ENCODE measurements at places on chromosomes 1 and 21.

DNA sequence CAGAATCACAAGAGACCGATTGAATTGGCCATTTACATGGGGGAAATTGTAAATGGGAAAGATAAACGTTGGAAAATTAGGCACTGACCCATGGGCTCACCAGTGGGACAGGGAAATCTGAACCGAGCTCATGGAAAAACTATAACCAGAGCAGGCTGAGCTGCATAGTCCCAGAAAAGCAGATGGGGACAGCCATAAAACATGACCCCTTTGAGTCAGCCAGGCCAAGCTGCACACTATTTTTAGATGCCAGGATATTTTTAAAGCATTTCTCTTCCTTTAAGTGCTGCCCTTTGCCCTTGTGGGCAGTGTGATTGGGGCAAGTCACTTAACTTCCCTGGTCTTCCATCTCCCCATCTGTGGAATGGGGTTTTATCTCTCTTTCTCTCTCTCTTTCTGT lies 184.1 kb downstream of the FOXD2 start:
- no peak overlapping the region for H3K4me3 ChIP-seq
- no peak for DNase-seq
- no peaks in the 10 kb centered on the region for H3K27me3 ChIP-seq
- no peaks in the 10 kb centered on the region for H3K36me3 ChIP-seq

DNA sequence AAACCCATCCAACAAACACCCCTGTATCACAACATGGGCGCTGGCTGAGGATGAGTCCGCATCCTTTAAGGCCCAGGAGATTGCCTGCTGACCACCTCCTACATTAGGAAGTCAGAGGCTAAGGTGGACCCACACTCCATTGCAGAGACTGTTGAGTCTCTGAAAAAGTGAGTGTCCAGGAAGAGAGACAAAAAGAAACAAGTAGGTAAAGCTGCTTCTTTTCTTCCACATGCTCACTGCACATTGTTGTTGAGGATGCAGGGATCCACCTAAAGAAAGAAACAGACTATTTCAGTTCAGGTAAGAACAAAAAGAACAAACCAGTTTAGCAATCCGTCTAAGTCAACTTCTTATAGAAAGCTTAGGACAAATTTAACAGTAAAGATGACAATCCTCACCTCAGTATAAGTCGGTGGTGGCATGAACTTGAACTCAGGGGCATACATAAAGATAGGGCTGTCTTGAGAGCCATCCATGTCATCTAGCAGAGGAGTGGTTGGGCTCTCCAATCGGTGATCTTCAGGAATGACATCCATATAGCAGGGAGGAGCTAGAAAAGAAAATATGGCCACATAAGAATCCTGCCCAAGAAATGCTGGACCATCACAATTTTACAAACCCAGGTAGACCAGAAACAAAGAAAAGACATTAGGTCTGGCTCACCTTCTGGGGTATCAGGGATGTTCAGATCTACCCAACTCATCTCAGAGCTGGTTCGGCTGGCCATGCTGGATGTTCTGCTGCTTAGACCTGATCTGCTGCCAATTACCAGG lies 2.6 kb downstream of the TXNIP start:
- no peaks in the 10 kb centered on the region for H3K27me3 ChIP-seq
- H3K36me3 ChIP-seq = peaks cover 16% of the 10 kb centered on the region
- H3K4me3 ChIP-seq = peak overlapping the region; percentile 91

DNA sequence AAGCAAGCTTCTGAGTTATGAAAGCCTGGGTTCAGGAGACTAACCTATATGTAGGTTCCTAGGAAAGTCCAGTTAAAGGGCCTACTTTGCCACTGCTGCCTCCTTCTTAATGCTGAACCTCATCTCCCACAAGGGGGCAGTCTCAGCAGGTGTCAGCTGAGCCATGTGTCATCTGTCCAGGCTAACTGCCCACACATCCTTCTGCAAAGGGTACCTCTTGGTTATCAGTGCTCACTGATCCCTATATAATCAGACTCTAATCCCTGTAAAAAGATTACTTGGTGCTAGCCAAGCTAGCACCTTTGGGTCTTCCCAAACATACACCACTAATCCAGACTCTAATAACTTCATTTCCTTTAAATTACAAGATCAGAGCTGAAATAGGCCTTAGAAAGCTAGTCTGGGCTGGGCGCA lies 9.0 kb downstream of the PRDX1 start:
- peaks cover 50% of the 10 kb centered on the region for H3K4me1 ChIP-seq

DNA sequence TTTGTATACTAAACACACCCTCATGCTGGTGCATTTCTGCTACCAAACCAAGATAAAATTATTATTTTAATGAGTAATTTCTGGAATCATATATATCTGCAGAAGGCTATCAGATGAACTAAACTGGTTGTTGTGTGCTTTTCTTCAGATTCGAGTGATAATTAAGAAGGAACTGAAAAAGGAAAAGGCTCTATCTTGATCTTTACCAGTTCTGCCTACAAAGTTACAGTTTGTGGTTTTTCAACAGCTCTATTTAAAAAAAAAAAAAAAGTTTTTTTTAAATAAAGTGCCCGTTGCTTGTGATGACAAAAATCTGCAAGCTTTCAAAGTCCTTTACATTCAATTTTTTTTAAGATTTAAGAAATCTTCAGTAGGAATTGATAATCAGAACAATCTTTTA lies 13.6 kb downstream of the DENND1B start:
- no peaks in the 10 kb centered on the region for H3K4me1 ChIP-seq
- H3K27ac ChIP-seq = no peak overlapping the region
- H3K36me3 ChIP-seq = no peaks in the 10 kb centered on the region

- H3K4me3 ChIP-seq = no peak overlapping the region
- no peak overlapping the region for H3K27ac ChIP-seq
- peaks cover 41% of the 10 kb centered on the region for H3K4me1 ChIP-seq
These were observed 46.1 kb downstream of the SLC44A3 start for GRCh38 chr1:94866164-94866807.

- H3K27ac ChIP-seq = no peak overlapping the region
- peaks cover 18% of the 10 kb centered on the region for H3K4me1 ChIP-seq
These were observed 73.1 kb downstream of the TNFSF4 start for GRCh38 chr1:173134029-173134428.
